ENCODE measurements at places on chromosomes 6 and 20.

GRCh38 chr6:90502866-90503407, 83.9 kb downstream of the MAP3K7 start:
- no peak for DNase-seq

GRCh38 chr6:157667211-157668008, 155.6 kb upstream of the SNX9 start:
- DNase-seq: peak; percentile 66

GRCh38 chr6:111679126-111679858, 73.6 kb upstream of the TRAF3IP2 start:
- no peak for DNase-seq

GRCh38 chr20:59421920-59422637, 121.7 kb downstream of the EDN3 start:
- DNase-seq: no peak

GRCh38 chr6:157289764-157290163, 33.6 kb downstream of the TMEM242 start:
- DNase-seq: no peak

GRCh38 chr20:58224974-58225373, 3.5 kb downstream of the ANKRD60 start:
- no peak for DNase-seq

- DNase-seq: no peak
Measured at GRCh38 chr6:72040111-72040510, 153.8 kb downstream of the RIMS1 start.

- peak; percentile 55 for DNase-seq
Measured at GRCh38 chr6:6696867-6697531, 108.5 kb downstream of the LY86 start.

- no peak for DNase-seq
Measured at GRCh38 chr20:31974951-31975487, 7.1 kb downstream of the XKR7 start.

GRCh38 chr6:20600831-20601230, 66.6 kb downstream of the CDKAL1 start:
- no peak for DNase-seq

- no peak for DNase-seq
Measured at GRCh38 chr20:38995536-38996044, 33.4 kb downstream of the DHX35 start.

GRCh38 chr6:85703406-85703805, 60.7 kb upstream of the SYNCRIP start:
- no peak for DNase-seq

DNA sequence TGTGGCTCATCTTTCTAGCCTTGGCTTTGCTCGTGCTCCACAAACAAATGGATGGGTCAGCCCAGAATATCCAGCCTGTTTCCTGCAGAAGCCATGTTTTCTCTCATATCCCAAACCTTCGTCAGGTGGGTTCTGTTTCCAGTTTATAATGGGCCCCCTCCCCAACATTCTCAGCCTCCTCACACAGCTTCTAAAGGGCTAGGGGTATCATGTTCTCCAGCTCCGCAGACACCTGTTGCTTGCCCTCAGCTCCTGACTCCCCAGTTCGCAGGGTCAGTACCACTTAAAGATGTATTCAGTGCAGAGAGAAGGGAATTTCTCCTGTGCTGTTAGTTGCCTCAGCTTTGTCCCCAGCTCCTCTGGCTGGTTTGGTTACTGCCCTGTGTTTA, 447.3 kb upstream of the JARID2 start:
- no peak for DNase-seq

GRCh38 chr6:90368601-90369000, 72.0 kb upstream of the BACH2 start:
- DNase-seq: no peak

GRCh38 chr6:131285548-131285947, 150.3 kb downstream of the AKAP7 start:
- DNase-seq: no peak

DNA sequence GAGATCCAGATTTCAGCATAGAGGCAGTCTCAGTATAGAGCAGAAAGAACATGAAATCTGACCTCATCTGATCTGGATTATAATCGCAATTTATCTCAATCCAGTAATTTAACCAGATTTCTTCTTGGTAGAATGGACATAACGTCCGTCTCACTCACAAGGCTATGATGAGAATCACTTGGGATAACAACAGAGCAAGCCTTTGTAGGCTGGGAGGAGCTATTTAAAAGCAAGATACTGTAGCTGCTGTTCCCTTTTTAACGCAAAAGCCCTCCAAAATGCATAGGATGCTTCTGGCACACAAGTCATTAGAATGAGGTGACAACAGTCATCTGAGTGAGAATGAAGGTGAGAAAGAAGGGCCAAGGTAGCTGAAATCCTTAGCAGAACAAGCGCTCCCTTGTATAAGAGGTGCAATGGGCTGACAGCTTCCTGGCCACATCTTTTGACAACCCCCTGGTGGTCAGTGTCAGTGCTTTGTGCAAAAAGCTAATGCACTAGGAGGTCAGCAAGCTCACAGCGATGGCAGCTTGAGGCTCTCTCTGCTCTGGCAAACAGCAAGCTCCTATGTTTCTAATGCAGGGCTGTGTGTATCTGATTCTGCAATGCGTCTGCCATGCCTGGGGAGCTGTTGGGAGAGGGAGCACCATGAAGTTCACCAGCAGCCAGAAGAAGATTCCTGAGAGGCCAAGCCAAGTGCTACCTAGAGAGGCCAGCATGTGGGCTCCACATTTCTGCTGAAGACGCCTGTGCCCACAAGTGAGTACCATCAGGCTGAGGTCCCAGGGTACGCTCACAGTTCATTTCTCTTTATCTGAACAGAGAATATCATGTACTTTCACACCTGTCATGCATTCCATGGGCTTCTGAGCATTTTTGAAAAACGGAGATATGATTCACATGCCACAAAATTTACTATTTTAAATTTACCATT, 16.2 kb downstream of the METTL24 start:
- no peak for DNase-seq

GRCh38 chr6:111711984-111712752, 106.5 kb upstream of the TRAF3IP2 start:
- DNase-seq: no peak

DNA sequence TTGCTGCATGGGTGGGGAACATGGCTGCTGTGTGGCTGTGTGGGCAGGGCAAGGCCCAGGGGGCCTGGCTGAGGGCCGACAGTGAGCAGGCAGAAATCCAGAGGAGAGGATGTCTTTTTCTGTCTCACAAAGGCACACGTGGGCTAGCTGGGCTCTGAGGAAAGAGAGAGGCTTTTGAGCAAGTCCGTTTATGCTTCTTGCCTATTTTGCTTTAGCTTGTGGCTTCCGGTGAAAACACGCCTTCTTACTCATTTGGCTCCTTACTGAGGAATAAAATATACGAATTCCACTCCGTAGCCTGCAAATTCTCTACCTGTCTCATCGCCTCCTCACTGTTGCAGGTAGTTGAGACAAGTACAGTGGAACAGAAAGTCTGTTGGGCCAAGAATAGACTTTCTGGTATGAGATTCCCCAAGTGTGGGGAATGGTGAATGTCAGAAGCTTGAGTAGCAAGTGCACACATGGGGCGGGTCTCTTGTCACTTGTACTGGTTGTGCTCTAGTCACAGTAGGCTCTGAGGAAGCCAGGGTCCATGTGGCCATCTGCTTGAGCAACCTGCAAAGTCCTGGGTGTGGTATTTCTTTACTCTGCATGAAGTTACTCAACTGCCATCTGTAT, 28.4 kb downstream of the WRNIP1 start:
- peak; percentile 49 for DNase-seq

GRCh38 chr6:166343150-166343487, 774 bp upstream of the SFT2D1 start:
- no peak for DNase-seq

- DNase-seq: no peak
Measured at GRCh38 chr20:50027611-50028105, 44.9 kb downstream of the SNAI1 start.

DNA sequence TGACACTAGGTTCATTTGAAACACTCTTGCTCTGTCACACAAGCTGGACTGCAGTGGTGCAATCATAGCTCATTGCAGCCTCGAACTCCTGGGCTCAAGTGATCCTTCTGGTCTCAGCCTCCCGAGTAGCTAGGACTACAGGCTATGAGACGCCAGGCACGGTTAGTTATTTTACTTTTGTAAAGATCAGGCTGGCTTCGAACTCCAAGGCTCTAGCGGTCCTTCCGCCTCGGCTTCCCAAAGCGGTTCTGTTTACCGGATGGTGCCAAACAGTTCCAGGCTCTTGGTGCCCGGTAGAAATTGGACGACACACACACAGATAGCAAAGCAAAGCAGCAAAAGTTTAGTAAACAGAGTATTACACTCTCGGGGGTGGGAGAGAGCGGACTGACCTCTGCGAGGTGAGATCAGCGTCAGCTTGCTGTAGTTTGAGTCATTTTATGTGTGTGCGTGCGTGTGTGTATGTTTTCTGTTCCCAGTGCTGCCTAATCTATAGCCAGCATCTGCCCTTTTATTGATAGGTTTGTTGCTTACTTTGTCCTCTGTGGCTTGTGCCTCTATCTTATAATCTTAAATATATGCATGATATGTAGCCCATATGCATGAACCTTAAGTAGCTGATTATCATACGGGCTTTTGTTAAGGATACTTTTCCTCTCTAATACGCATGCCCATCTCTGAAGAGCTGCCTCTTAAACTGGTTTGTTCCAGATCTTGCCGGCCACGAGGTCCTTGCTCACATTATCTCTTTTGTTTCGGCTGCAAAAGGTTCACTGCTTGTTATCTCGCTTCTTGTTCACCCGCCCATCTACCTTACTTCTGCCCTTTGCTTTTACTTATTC, 75.2 kb downstream of the OR2B2 start:
- DNase-seq: peak; percentile 44

GRCh38 chr6:163923658-163924411, 509.3 kb downstream of the QKI start:
- DNase-seq: no peak

DNA sequence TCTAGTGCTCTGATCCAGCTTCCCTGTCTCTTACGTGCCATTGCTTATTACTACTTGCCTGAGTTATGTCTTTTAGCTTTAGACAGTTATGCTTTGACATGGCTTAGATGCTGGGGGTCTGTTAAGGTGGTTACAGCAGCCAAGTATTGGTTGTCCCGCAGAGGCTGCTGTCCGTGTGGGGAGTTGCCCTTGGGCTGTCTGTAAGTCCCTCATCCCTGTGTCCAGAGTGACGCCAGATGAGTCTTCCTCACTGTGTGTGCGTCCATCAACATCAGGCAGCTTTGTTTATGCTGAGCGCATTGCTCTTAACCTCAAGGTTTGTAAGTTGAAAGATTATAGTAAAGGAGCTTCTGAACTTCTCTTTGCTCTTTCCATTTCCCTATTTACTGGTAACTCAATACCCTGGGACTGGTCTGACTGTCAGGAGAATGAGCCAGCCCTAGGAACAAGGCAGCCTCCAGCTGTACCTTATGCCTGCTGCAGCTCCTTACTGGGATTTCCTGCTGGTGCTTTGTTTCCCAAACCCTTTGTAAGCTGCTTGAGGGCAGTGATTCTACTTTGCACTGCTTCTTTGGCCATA, 7.2 kb downstream of the FAM120B start:
- no peak for DNase-seq

DNA sequence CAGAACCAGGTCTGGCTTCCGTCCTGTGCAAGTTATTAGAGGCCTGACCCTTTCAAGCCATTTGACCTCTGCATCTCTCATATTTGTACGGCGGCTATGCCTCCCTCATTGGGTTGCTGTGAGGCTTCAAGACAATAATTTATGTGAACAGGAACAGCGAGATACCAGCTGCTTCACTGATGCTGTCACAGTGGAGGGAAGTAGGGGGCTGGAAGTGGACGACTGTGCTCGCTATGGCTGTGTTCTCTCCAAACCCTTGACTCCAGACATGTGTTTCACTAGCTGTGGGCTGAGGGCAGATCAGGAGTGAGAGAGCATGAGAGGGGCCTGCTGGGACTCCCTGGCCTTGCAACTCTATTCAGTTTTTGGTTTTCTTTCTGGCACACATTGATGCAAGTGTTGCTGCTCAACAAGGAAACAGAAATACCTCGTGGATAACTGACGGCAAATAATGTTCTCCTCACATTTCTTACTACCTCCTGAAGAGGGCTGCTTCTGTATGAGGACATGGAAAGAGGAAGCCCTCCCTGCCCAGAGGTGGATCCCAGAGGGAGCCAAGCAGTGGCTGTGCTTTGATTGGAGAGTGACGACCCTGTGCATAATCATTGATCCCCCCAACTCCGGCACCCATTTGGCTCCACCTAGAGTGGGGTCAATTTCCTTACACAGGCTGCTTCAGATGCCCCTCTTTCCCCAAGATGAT, 34.7 kb upstream of the SCP2D1 start:
- DNase-seq: no peak

- DNase-seq: no peak
Measured at GRCh38 chr6:161169035-161169434, 104.8 kb downstream of the AGPAT4 start.

DNA sequence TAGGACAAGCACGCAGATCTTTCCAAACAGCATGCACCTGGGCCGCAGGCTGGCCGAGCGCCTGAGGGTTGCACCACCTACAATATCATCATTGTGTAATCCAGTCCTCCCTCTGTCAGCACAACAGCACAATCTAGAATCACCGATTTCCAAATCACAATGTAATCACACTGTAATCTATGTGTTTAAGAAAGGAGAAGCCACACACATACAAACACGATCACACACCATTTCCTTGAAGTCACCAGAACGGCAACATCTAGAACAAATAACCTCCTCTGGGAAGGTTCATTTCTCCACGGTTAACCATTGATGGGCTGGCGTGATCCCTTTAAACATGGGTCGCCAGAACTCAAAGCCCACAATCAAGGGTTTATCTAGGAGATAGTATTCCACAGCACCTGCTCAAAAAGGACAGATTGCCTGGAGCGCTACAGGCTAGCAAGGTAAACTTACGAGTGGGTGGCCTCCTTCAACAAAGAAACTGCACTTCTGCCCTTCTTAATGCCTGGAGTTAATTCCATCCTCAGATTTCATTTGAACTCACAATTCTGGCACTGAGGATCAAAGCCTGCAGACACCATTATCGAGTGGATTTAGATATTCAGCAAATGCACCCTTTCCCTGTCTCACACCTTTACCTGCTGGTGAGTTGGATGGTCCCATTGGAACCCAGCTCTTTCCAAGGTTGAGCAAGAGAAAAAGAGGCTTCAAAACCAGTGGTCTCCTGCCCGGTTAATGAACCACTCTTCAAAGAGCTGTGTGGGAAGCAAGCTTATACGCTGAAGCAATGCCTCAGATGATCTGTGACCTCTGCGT, 83.8 kb upstream of the FOXQ1 start:
- DNase-seq: no peak

GRCh38 chr6:161073930-161074329, 82.4 kb downstream of the MAP3K4 start:
- DNase-seq: no peak

DNA sequence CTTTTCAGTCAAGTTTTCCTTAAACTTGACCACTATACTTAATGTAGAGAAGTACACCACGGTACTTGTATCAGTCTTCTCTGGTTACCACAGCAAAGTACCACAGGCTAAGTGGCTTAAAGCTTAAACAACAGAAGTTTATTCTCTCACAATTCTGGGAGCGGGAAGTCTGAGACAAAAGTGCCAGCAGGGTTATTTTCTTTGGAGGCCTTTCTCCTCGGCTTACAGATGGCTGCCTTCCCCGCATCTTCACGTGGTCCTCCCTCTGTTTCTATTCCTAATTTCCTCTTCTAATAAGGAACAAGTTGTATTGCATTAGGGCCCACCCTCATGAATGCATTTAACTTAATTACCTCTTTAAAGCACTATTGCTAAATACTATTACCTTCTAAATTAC, 258.0 kb downstream of the PLCB1 start:
- no peak for DNase-seq
